ENCODE measurements at places on chromosomes 7 and 10.

DNA sequence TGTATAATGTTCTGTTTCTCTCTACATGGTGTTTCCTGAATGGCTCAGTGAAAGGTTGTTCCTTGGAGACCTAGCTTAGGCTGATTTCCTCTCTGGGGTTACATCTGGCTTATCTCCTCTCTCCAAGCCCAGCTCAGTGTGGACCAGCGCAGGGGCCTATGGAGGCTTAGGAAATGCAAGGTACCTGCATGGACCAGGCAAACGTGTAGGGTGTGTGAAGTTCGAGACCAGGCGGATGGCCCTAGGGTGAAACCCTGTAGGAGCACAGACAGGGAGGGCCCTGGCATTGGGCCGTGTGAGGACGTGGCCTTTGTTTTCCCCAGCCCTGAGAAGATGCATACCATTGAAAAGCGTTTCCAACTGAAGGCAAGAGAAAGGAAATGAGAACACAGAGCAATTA, 59.0 kb downstream of the DOCK1 start:
- no peak for DNase-seq

GRCh38 chr10:14074062-14074884, 256.5 kb downstream of the FRMD4A start:
- no peak for DNase-seq

DNA sequence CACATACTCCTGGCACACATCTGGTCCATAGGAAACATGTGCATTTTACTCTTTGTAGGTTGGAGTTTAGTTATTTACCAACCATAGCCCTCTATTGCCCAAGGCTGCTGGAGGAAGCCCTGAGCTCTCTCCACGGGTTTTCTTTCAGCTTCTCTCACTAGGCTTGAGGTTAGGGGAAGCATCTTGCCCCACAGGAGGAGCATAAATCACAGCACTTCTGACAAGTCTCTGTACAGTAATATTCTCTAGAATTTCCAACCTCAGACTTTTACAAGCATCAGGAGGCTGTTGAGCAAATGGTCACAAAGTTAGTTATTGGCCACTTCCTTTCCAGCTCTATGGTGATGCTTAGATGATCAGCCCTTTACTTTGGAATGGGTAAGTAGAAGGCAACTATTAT, 122.9 kb upstream of the GLI3 start:
- no peak for DNase-seq

- no peak for DNase-seq
These were observed 5.5 kb downstream of the ATP6V0E2 start for GRCh38 chr7:149879271-149879743.

DNA sequence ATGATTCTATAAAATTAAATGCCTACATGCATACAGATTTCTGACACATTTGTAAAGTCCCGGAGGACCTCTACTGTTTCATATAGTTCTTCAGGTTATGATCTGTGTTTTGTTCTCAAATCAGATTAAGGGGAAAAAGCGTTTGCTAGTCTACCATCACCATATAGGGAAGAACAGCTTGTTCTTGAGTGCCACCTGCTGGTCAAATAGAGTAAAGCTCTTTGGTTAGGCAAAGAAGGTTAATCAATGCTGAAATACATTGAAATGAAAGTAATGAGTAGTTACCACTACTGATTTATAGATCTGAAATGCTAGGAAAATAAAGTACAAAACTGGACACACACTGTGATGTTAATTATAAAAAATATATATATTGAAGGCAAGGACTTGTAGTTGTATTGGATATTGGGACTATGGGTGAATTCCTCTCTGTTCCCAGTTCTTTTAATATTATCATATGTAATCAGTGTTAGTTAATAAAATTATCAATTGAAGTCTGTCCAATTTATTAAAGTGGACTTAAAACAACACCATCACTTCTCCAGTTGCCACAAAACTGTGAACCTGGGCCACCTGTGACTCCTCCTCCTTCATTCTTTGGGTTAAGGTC, 72.6 kb upstream of the PDLIM1 start:
- DNase-seq: no peak

DNA sequence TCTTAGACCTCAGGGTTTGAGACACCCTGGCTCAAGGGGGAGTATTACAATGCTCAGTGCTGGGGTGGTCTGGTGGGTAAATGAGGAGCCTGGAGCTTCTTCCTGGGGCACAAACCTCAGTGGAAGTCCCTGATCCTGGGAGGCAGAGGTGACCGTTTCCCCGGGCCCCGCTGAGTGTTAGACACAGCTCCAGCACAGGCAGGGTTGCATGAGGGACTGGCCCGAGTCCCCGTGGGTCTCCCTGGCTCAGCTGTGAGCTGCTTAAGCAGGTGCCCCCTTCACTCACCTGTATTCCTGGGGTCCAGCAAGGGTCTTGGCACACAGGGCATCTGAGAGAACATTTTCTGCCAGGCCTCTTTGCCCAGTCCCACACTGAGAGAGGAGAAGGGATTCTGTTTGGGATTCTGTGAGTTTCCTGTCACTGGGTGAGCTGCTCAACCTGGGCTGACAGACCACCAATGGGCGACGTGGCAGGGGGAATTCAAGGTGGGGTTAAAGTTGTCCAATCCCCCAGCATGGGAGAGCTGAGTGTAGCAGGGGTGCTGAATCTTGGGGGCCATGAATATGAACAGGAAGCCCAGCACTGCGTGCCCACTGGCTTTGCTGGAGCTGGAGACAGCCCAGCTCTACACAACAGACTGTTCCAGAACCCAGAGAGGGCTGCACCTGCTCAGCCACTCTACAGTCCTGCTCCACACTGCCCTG, 29.9 kb downstream of the DDIT4 start:
- no peak for DNase-seq

GRCh38 chr10:76265441-76266113, 834.2 kb downstream of the LRMDA start:
- DNase-seq: no peak

- DNase-seq: no peak
These were observed 269.1 kb downstream of the ZMYND11 start for GRCh38 chr10:404346-404745.

DNA sequence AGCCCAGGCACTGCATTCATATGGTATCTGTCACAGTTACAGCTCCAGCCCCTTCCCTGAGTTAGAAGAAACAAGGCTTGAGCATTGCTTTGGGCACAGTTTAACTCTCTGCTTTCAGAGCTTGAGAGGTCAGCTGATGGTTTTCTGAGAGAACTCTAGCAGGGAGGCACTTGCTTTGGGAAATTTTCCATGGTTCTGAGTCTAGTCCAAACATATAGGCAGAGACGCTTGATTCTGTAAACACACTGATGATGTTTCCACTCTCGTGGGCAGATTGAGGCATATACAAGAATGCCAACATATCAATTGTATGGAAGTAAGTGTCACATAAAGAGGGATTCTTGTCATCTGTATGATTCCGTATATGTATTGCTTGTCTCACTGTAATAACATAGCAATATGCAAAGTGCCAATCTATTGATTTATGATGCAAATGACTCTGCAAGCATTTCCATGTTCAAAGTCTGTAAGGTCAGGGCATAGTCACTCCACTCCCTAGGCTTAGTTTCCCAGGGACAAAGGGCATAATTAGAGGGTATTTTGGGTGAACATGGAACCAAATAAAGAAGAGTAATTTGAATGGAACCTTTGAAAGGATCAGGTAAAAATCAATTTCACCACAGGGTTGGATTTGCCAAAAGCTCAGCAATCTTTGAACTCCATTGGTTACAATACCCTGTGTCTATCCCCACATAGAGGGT, 239.0 kb downstream of the INHBA start:
- DNase-seq: no peak
